M059J (cell line): ENCODE measurements at places on chromosomes 3 and 15.

- DNase-seq, result no peak
Measured at GRCh38 chr15:87502173-87502572, 754.4 kb downstream of the NTRK3 start.

GRCh38 chr15:101250873-101251829 lies 697 bp downstream of the CHSY1 start:
- DNase-seq, result peak; percentile 50

GRCh38 chr15:46297766-46298165 lies 662.9 kb downstream of the SQOR start:
- no peak for DNase-seq

DNA sequence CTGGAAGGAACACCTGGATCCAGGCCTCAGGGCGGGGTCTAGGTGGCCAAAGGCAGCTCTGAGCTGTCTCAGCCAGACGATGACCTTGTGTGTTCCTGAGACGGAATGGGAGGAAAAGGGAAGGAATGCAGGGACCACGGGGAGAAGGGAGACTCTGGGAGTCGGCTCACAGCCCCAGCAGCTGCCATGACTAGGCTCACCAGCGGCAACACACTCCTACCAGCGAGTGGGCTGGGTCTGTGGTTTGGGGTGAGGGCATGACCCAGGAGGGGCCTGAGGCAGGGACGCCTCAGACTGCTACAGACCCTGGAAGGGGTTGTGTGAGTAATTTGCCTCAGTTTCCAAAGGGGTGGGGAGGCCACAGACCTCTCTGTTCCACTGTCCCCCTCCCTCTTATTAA lies 19.8 kb downstream of the IQSEC1 start:
- no peak for DNase-seq

GRCh38 chr3:179045719-179046402 lies 25.7 kb downstream of the ZMAT3 start:
- no peak for DNase-seq

DNA sequence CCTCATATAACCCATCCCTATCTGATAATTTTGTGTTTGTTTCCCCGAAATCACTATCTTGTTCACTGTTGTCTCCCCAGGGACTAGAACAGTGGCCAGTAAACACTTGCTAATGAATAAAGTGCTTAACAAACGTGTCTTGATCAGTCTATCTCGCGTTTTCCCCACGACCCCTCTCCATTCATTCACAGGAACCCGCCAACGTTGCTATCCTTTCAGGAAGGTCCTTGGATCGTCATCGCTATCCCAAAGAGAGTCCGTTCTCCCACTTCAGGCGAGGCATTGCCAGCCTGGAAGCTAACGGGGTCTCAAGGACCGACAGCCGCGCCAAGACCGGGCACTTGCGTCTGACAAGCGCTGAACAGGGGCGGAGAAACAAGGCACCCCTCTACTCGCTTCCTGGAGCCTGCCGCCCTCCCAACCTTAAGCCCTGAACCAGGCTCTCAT lies 344 bp downstream of the LINS1 start:
- no peak for DNase-seq

DNA sequence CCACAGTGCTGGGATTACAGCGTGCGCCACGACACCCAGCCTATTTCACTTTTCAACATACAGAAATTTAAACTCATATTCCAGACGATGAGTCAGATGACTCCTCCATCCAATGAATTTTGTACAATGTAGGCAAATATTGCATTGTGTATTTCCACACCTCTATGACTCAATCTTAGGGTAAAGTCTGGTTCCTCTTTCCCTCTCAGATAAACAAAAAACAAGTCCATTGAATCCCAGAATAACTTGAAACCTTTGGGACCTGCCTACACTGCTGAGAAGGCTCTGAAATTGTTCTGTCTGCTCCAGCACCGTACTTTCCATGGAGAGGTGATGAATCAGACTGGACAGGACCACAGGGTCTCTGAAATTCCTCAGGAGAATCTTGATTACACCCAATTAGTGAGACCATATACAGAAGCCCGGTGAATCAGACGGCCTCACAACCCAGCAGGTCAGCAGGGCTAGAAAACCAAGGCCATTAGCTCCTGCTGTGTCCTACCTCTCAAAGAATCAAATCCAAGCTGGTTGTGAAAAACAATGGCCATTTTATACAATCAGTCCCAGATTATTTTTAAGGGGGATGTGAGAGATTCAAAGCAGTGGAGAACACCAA lies 112.6 kb downstream of the ERC2 start:
- DNase-seq, result peak; percentile 4

- DNase-seq, result no peak
Measured at GRCh38 chr15:80709542-80709941, 14.4 kb downstream of the ABHD17C start.

- no peak for DNase-seq
Measured at GRCh38 chr3:136792556-136793330, 26.2 kb upstream of the SLC35G2 start.

DNA sequence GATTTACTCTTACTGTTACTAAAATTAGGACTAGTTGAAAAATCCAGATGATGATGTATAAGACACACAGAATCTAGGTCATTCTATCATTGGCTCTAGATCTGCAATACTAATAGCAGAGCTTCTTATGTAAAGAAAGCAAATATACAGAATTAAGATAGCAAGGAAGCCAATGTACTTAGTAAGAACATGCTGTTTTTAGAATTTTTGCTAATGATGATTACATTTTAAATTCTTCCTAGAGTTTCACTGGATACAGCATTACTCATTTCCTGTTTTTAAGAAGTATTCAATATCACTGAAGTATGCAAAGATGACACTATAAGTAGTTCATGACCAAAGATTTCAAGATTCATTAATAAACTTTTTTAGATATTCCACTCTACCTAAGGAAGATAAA lies 60.7 kb downstream of the CFAP20DC start:
- peak; percentile 37 for DNase-seq

DNA sequence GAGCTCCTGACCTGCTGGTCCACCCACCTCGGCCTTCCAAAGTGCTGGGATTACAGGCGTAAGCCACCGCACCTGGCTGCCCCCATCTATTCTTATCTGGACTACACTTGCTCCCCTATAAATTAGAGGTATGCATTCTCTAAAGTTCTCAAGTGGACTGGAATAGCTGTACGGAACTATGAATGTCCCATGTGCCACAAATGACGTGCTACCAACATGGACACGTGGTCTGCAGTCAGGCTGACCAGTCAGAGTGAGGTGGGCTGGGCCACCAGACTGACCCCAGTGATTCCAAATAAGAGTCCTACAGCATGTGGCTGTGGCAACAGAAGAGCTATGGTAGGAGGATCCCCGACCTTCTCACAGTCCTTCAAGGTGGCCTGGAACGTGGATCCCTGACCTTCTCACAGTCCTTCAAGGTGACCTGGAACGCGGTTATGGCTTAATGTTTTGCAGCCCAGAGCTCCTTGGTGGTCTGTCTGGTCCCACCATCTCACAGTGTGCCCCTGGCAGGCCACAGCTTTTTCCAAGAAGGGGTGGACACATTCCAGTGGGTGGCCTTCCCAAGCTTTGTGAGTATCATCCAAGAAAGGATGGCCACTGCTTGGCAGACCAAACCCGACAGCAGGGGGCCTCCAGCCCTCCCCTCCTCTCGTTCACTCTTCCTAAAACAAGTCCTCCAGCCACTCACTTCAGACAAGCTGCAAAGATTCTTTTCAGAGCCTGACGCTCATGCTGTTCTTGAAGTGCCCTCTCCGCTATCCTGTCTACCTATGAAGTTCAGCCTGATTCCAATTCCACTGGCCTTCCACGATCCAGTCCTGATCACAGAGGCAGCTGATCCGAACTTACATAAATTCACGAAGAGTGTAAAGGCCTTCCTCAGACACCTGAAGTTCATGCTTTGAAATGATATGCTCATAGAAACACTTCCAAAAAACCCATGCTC lies 4.4 kb downstream of the ADAMTS17 start:
- no peak for DNase-seq

DNA sequence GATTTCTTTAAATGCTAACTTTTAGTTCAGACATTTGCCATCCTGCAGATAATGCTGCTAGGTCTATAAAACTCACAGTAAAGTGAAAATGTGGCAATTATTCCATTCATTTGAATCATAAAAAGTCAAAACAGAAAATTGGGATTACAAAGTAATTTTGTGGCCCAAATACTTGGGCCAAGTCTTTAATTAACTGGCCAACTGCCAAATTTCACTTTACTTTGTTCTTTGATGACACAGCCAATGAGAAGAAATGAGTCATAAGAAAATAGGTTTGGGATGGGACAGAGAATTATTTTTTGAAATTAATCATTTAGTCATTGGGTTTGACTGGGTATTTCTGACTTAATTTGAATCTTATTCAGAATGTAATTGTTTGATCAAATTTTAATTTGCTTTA lies 89.8 kb upstream of the SLC2A2 start:
- DNase-seq, result peak; percentile 82

- peak; percentile 88 for DNase-seq
Measured at GRCh38 chr3:58206406-58207011, 4.3 kb downstream of the DNASE1L3 start.

DNA sequence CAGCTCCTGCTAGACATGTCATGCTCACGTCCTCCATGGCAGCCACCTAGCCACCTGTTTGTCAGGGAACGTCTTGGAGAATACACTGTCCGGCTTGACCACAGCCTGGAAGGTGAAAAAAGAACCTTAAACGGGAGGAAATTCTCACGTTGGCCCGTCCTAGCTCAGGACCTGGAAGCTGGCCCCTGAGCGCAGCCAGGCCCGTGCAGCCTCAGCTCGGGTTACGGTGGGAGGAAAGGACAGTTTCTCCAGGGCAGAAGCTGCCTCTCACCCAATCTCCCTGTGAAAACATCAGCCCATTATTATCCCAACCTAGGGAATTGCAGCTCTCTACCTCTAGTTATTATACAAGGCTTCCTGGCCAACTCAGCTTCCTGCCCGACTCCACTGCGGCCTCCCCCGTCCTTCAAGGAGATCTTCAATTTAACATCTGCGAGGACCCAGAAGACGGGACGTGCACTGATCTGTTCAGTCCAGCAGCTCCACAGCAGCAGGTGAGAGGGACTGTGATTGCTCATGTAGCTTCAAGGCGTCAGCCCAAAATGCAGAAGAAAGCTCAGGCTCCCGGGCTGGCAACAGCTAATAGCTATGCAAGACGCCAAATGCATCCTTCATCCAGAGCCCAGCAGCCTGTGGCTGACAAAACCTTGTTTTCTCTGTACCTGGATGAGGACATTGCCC lies 84.7 kb downstream of the ADAMTS17 start:
- no peak for DNase-seq

DNA sequence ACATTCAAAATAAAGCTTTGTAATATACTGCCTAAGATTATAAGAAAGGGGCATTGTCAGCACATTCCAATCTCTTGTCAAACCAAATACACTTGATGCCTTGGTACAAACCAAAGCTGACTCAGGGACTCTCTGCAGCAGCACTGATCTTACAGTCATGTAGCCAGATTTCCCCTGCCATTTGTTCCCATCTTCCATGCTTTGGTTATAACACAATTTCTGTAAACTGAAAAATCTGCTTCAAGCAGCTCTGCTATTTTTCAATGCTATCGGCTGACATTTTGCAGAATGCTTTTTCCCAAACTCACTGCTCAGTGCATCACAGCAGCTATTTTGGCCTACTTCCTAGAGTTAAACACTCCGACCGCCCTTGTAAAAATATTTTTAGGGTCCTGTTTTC lies 18.2 kb downstream of the PLOD2 start:
- DNase-seq, result peak; percentile 84

DNA sequence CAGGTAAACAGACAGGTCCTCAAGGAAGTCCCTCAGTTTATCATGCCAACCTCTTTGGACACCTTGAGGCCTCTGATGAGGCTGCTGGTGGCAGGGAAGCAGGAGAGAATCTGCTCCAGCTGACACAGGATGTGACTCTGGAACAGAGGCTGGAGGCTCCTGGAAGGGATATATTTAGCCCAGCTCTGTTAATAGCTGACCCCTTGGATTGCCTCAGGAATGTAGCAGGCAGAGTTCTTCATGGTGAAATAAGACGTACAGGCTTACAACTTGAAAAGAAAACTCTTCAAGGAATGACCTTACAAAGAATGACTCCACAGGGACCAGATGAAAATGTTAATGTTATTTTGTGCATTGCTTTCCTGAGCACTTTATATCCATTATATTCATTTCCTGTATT lies 90.5 kb downstream of the AQP9 start:
- peak; percentile 61 for DNase-seq

DNA sequence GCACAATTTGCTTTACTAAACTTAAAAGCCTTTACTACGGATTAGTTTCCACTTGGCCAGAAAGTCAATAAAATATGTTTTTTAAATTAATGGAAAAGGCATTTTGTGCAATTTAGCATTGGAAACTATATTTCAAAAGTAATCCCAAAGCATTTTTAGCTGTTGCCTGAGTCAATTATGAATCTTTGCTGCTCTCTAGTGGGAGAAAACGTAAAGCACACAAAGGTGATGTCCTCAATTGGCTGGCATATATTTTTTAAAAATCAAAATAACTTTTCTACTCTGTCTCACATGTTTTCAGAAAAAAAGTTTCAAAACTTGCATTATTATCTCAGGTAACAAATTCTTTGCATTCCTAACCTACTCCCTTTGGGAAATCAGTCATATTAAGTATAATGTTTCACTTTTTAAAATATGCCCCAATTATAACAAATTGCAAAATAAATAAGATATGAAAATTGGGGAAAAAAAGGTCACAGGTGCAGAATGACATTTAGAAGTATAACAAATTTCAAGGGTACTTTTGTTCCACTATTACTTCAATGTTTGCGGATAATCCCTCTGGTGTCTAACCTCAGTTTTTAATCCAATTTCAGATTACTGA lies 47.2 kb upstream of the TEX55 start:
- peak; percentile 39 for DNase-seq

GRCh38 chr15:44529864-44530604 lies 6.9 kb upstream of the EIF3J start:
- DNase-seq, result no peak

- DNase-seq, result no peak
Measured at GRCh38 chr3:172931746-172932285, 181.3 kb downstream of the ECT2 start.
